GM23338 (cell line): ENCODE measurements at places on chromosomes 4 and X. TPM values are rescaled to one million over a fixed set of nuclear protein-coding genes. Genes with fewer than 3 reads are reported as not detected.
A peak's percentile ranks its signal among the peaks of the same experiment; 100 is the strongest.

Gene HAND2
- total RNA-seq, result not detected in 2 replicates

Gene ALPK1
- total RNA-seq, result 0.49 and 2.0 TPM in 2 replicates

Gene CACNA1F
- total RNA-seq, result 0.35 and 0.90 TPM in 2 replicates

Gene TRAPPC2
- 12.9 and 14.6 TPM in 2 replicates for total RNA-seq

GRCh38 chr4:15031993-15032675 is 29.9 kb downstream of the CPEB2 start:
- peaks cover 5% of the 10 kb centered on the region; the same call in 1 of the 2 replicates for H3K4me1 ChIP-seq
- no peaks in the 10 kb centered on the region for H3K36me3 ChIP-seq
- H3K27ac ChIP-seq, result no peak overlapping the region
- H3K27me3 ChIP-seq, result no peaks in the 10 kb centered on the region
- H3K4me3 ChIP-seq, result no peak overlapping the region

- no peaks in the 10 kb centered on the region for H3K27me3 ChIP-seq
- no peaks in the 10 kb centered on the region for H3K36me3 ChIP-seq
- no peak overlapping the region for H3K4me3 ChIP-seq
- DNase-seq, result no peak
- H3K4me1 ChIP-seq, result peaks cover 6% of the 10 kb centered on the region; the same call in 1 of the 2 replicates
Observed at GRCh38 chr4:2757426-2757825, 1.3 kb upstream of the TNIP2 start.

- H3K36me3 ChIP-seq, result peaks cover 18% of the 10 kb centered on the region; the same call in 1 of the 2 replicates
- DNase-seq, result peak; percentile 84
- peaks cover 28% of the 10 kb centered on the region for H3K4me1 ChIP-seq
- no peaks in the 10 kb centered on the region for H3K27me3 ChIP-seq
- no peak overlapping the region for H3K4me3 ChIP-seq
- peak overlapping the region; percentile 64 for H3K27ac ChIP-seq
Observed at GRCh38 chr4:244471-244870, 60.8 kb downstream of the ZNF732 start.
